ENCODE measurements at places on chromosomes 4 and X. TPM values are rescaled to one million over a fixed set of nuclear protein-coding genes. Genes with fewer than 3 reads are reported as not detected.

Gene DUX4
- total RNA-seq, result not detected

DNA sequence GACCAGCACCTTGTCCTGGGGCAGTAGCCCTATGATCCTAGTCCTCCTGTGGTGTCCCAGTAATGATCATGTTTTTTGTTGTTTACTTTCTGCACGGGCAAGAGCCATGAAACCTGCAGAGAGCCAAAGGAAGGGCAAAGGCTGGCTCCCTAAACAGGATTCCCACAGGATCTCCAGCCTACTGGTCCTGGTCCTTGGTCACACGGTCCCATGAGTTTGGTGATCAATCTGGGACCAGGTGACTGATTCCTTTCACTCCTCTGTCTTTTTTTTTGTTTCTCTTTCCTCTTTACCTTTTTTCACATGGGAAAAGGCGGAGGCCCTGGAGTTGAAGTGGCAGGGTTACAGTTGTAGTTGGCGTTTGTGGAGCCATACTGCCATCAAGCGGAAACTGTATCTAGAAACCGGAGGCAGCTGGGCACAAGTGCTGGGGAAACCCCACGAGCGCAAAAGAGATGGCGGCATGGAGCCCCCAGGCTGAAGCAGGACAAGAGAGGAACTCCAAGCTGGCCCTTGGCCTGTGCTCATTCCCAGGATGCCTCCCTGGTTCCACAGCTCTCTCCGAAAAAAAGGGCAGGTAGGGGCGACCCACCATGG, 34.6 kb downstream of the NBDY start:
- peaks cover 11% of the 10 kb centered on the region for H3K4me1 ChIP-seq
- DNase-seq, result no peak
- no peak overlapping the region for H3K27ac ChIP-seq
- H3K27me3 ChIP-seq, result no peaks in the 10 kb centered on the region
- H3K4me3 ChIP-seq, result no peak overlapping the region
- H3K36me3 ChIP-seq, result peaks cover 5% of the 10 kb centered on the region

DNA sequence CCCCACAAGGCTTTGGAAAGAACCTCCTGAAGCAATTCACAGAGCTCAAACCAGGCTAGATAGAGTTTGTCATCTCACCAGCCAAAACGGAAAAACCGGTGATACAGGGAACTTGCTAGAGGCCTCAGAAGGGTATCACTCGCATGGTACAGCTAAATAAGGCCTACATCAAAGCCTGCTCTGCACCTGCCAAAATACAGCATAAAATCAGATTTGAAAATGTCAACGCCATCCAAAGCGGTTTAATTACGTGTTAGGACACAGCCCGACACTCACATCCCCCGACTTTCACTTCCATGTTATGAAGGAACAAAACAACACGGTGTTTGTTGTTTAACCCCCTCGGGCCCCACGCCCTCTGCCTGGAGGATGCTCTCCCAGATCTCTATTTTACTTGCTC, 65.0 kb downstream of the MAPK10 start:
- H3K27me3 ChIP-seq, result no peaks in the 10 kb centered on the region
- H3K36me3 ChIP-seq, result no peaks in the 10 kb centered on the region
- DNase-seq, result no peak
- no peak overlapping the region for H3K4me3 ChIP-seq

Gene F8A2
- total RNA-seq, result not detected

DNA sequence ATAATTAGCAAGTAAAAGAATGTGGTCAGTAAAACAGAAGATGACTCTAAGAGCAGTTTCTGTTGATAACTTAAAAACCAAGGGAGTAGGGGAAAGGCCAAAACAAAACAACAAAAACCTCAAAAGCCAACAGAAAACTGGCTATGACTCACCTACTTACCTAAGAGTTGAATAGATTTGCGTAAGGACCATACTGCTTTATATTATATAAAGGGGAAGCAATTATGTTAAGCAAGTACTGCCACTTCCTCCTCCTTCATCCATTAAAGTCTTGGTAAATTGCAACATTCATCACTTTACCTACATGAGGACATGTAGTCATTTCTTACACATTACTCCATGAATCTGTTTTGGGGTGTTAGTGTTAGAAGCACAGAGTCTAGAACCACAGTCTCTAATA, 85.9 kb upstream of the FAM47A start:
- no peaks in the 10 kb centered on the region for H3K4me1 ChIP-seq
- no peak for DNase-seq
- no peaks in the 10 kb centered on the region for H3K36me3 ChIP-seq
- H3K27ac ChIP-seq, result no peak overlapping the region
- H3K4me3 ChIP-seq, result no peak overlapping the region
- H3K27me3 ChIP-seq, result no peaks in the 10 kb centered on the region

- no peak overlapping the region for H3K4me3 ChIP-seq
- H3K27me3 ChIP-seq, result no peaks in the 10 kb centered on the region
- H3K27ac ChIP-seq, result no peak overlapping the region
- no peaks in the 10 kb centered on the region for H3K36me3 ChIP-seq
- no peak for DNase-seq
- H3K4me1 ChIP-seq, result no peaks in the 10 kb centered on the region
These were observed 6.8 kb downstream of the TBC1D19 start for GRCh38 chr4:26590639-26591038.

- H3K36me3 ChIP-seq, result no peaks in the 10 kb centered on the region
- H3K4me3 ChIP-seq, result no peak overlapping the region
- DNase-seq, result no peak
- H3K27ac ChIP-seq, result no peak overlapping the region
These were observed 43.5 kb downstream of the SRPX2 start for GRCh38 chrX:100687546-100687945.

- H3K27me3 ChIP-seq, result no peaks in the 10 kb centered on the region
- DNase-seq, result no peak
- no peaks in the 10 kb centered on the region for H3K4me1 ChIP-seq
- no peak overlapping the region for H3K4me3 ChIP-seq
- no peak overlapping the region for H3K27ac ChIP-seq
These were observed 42.3 kb upstream of the LNX1 start for GRCh38 chr4:53633608-53634007.

Gene PLA2G12A
- total RNA-seq, result 49.9 TPM

Gene SPANXA1
- total RNA-seq, result not detected

DNA sequence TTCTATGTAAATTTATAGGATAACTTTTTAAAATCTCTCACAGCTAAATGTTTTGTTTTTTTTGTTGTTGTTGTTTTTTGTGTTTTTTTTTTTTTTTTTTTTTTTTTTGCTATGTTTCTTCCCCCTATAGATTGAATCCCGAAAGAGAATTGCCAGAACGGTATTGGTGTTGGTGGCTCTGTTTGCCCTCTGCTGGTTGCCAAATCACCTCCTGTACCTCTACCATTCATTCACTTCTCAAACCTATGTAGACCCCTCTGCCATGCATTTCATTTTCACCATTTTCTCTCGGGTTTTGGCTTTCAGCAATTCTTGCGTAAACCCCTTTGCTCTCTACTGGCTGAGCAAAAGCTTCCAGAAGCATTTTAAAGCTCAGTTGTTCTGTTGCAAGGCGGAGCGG, 4.1 kb downstream of the BRS3 start:
- DNase-seq, result no peak
- no peak overlapping the region for H3K4me3 ChIP-seq
- no peak overlapping the region for H3K27ac ChIP-seq
- no peaks in the 10 kb centered on the region for H3K36me3 ChIP-seq
- no peaks in the 10 kb centered on the region for H3K4me1 ChIP-seq

Gene TMEM255A
- total RNA-seq, result 0.73 TPM

- DNase-seq, result no peak
- no peaks in the 10 kb centered on the region for H3K36me3 ChIP-seq
- H3K4me1 ChIP-seq, result no peaks in the 10 kb centered on the region
- no peak overlapping the region for H3K27ac ChIP-seq
These were observed 2.4 kb upstream of the PKD2 start for GRCh38 chr4:88005076-88005475.

Gene PAGE5
- not detected for total RNA-seq

DNA sequence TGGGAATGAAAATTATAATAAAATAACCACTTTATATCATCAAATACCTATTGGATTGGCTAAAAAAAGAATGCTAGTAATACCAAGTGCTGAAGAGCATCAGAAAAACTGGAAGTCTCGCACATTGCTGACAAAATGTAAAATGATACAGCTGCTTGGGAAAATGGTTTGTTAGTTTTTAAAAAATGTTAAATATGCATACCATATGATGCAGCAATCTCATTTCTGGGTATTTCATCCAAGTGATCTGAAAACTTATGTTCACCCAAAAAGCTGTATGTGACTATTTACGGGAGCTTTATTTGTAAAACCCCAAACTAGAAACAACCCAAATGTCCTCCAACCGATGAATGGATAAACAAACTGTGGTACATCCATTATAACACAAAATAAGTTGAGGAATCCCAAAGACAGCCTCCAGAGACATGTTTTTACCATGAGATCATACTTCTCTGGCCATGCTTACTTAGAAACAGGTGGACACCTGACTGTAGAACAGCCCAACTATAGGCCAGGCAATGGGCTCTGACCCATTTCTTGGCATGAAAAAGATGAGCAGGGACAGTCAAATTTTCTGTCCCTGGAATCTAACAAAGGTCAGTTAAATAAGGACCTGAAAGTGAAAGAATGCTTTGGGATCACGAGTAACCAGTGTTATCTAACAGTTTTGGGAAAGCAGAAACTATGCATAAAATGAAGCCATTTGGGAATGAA, 47.5 kb upstream of the FAM120C start:
- H3K27me3 ChIP-seq, result no peaks in the 10 kb centered on the region
- DNase-seq, result no peak
- no peak overlapping the region for H3K4me3 ChIP-seq
- no peaks in the 10 kb centered on the region for H3K36me3 ChIP-seq
- no peak overlapping the region for H3K27ac ChIP-seq

DNA sequence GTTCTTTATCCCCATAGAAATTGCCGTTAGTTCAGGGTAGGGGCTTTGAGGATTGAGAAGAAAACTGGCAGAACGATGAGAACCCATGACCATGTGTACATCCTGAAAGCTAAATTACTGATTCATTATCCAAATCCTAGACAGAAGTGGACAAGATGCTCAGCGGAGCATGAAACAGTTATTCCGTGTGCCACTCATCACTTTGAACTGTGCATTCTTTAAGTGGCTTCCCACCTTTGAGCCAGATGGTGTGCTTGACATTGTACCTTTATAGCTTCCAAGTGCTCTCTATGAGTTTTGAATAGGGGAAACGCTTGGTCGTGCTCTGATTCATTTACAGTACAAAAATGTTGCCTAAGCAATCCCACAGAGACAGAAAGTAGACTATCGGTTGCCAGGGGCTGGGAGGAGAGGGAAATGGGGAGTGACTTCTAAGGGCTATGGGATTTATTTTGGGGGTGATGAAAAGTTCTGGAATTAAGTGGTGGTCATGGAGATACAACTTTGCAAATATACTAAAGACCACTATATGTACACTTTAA, 100.0 kb downstream of the DOCK11 start:
- H3K4me3 ChIP-seq, result no peak overlapping the region
- no peak overlapping the region for H3K27ac ChIP-seq
- H3K36me3 ChIP-seq, result no peaks in the 10 kb centered on the region
- no peaks in the 10 kb centered on the region for H3K4me1 ChIP-seq
- no peak for DNase-seq

DNA sequence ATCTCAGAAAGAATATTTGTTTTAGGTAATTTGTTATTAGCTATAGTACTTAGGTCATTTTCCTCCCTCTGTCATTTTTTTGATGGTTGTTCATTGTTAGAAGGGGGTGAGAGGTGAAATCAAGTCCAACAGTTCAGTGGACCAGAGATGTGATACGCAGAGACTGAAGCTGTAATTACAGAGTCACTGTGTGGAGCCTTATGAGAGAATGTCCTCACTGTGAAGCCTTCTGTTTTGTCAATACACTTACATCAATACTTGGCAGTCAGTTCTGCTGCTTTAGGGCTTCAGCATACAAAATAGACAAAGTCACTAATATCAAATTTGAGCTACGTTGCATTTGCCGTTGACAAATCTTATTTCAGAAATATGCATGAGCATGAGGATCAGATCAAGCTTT, 692.5 kb downstream of the C4orf33 start:
- H3K27me3 ChIP-seq, result no peaks in the 10 kb centered on the region
- no peak overlapping the region for H3K4me3 ChIP-seq
- no peak for DNase-seq
- no peaks in the 10 kb centered on the region for H3K36me3 ChIP-seq

GRCh38 chr4:119197772-119198212, 14.7 kb upstream of the USP53 start:
- H3K4me1 ChIP-seq, result no peaks in the 10 kb centered on the region
- DNase-seq, result no peak
- no peak overlapping the region for H3K4me3 ChIP-seq
- H3K27ac ChIP-seq, result no peak overlapping the region
- no peaks in the 10 kb centered on the region for H3K27me3 ChIP-seq

GRCh38 chrX:24023972-24024669, 2.9 kb downstream of the KLHL15 start:
- no peaks in the 10 kb centered on the region for H3K4me1 ChIP-seq
- no peak for DNase-seq
- H3K27me3 ChIP-seq, result no peaks in the 10 kb centered on the region
- peak overlapping the region; percentile 69 for H3K4me3 ChIP-seq
- H3K27ac ChIP-seq, result no peak overlapping the region

- H3K4me3 ChIP-seq, result no peak overlapping the region
- no peaks in the 10 kb centered on the region for H3K36me3 ChIP-seq
- no peak for DNase-seq
- H3K27me3 ChIP-seq, result no peaks in the 10 kb centered on the region
- H3K4me1 ChIP-seq, result no peaks in the 10 kb centered on the region
These were observed 210.4 kb downstream of the KLHL4 start for GRCh38 chrX:87728024-87728423.

DNA sequence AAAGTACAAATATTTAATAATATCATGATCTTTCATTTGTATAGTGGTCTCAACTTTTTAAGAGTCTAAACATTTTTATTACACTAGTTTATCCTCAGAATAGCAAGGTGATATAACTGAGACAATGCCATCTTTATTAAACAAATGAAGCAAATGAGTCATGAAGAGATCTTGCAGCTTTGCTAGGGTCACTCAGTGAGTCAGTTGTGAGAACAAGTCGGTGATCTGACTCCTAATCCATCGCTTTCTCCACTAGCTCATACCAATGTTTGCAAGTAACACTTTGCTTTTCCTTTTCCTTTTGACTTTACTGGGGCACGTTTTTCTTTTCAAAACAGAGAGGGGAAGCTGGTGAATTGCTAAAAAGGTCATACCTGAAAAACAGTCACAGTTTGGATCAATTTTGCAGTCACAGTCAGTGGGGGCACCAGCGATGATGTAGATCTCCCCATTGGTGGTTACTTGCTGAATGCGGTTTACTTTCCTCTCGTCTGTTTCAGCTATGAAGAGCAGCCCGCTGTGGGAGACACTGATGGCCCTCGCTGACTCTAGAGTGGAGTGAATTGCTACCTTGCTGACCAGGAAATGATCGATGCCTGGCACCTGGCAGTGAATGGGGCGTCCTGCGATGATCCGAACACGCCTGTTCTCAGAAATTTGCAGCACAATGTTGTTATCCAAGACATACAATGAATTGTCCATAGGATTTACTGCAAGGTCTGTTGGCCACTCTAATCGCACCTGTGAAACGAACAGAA, 75.7 kb downstream of the SH2D1A start:
- H3K27me3 ChIP-seq, result no peaks in the 10 kb centered on the region
- no peak overlapping the region for H3K4me3 ChIP-seq
- no peaks in the 10 kb centered on the region for H3K4me1 ChIP-seq
- no peaks in the 10 kb centered on the region for H3K36me3 ChIP-seq
- no peak overlapping the region for H3K27ac ChIP-seq

- no peaks in the 10 kb centered on the region for H3K36me3 ChIP-seq
- H3K4me3 ChIP-seq, result no peak overlapping the region
- 0 out of 2 replicates have a peak, but pooled peaks cover 3% of the 10 kb centered on the region for H3K27me3 ChIP-seq
- DNase-seq, result no peak
- H3K27ac ChIP-seq, result no peak overlapping the region
- H3K4me1 ChIP-seq, result no peaks in the 10 kb centered on the region
These were observed 87.6 kb downstream of the HAUS3 start for GRCh38 chr4:2154215-2154740.

Data from H1 (cell line).